ENCODE measurements at places on chromosomes 3 and 15.

- DNase-seq, result no peak
Observed at GRCh38 chr3:49972656-49973055, 32.7 kb downstream of the RBM6 start.

- DNase-seq, result peak; percentile 53
Observed at GRCh38 chr3:125121246-125122010, 65.6 kb upstream of the HEG1 start.

GRCh38 chr3:105032541-105032940 is 334.2 kb upstream of the ALCAM start:
- DNase-seq, result no peak

GRCh38 chr3:45943207-45943846 is at the start of gene CXCR6:
TSS of gene CXCR6 (plus strand) at chr3:45943464. CDS start at chr3:45946482, 3,018 bp downstream.
- no peak for DNase-seq

- DNase-seq, result no peak
Observed at GRCh38 chr15:87209891-87210689, 1046.4 kb downstream of the NTRK3 start.

- peak; percentile 53 for DNase-seq
Observed at GRCh38 chr15:74541494-74542165, 610 bp downstream of the ARID3B start.

- no peak for DNase-seq
Observed at GRCh38 chr15:45364271-45364670, 14.1 kb downstream of the GATM start.

DNA sequence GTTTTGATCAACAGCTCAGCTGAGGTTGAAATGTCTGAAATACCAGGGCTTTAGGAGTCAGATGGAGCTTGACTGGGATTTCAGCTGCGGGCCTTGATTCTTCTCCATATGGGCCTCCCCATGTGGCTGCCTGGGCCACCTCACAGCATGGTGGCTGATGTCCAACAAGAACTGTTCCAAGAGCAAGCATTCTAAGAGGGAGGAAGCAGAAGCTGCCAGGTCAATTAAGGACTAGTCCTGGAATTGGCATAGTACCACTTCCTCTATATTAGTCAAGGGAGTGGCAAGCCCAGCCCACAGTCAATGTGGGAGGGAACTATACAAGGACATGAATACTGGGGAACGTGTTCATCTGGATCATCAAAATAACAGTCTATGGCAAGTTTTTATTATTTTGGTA is 181.7 kb upstream of the ANKRD28 start:
- DNase-seq, result no peak

DNA sequence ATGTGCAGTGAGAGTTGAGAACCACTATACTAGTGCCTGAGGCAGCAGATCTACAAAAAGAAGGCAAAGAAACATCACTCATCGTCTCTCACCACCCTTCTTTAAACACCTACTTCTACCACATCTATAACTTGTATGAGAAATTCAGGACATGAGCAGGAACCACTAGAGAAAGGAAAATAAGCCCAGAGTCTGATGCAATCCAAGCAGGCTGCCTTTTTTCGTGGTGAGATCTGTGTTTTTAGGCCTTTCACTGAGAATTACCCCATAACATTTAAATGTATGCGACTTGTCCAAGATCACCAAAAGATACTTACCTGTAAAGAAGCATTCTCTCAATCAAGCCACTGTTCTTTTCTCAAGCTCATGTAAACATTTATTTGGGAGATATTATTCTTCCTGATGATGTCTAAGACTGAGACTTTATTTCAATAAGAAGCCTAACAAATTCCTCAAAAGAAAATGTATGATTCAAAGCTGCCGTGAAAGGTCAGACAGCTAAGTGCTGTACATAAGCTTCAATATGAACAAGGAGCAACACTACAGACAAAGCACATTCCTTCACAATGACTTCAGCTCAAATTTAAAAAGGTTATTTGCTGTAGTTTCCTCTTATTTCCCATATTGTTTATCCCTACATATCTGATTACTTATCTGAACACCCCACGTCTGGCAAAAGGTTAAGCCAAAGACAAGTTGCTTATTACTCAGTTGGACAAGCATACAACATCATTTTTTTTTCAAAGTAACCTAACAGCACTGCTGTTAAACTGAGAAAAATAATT is 16.5 kb downstream of the SPICE1 start:
- DNase-seq, result no peak
